ENCODE measurements at places on chromosomes 11 and 22.

DNA sequence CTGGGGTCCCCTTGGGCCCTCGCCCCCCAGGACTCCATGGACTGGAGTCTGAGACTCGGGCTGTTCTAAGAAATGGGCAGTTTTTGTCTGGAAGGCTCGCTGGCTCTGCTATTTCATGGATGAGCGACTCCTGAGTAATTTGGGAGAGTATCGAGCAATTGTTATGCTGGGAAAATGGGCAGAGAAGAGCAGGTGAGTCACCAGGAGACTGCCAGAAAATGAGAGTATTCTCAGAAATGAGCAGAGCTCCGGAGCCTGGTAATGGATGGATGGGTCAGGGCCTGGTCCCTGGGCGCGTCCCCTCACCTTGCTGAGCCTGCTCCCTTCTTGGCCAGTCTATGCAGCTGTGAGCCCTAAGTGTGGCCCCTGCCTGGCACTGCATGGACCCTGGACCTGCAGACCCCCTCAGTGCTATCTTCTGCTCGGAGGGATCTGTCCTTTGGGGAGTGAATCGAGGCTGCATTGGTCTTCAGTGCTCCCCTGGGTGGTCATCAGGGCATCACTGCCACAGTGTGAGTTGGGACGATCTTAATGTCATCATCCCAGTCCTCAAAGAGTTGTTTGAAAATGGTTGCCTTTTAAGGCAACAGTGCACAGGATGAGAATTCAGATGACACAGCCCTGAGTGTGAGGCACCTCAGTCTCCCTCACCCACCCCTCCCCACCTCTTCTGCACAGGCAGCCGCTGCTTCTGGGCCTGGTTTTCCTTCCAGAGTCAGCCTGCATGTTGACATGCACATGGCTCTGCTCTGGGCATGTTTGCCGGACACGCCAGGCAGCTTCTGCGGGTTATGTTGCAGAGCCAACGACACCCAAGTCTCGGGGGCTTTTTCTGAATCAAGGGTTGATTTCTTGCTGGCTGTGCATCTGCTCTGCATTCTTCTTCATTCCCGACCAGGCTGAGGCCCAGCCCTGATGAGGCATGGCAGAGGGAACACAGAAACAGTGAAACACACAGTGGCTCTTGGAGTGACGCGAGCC, 519.0 kb downstream of the TBC1D22A start:
- ATAC-seq, result no peak

- peak; percentile 67 for ATAC-seq
Observed at GRCh38 chr11:32448232-32448631, 12.9 kb upstream of the WT1 start.

DNA sequence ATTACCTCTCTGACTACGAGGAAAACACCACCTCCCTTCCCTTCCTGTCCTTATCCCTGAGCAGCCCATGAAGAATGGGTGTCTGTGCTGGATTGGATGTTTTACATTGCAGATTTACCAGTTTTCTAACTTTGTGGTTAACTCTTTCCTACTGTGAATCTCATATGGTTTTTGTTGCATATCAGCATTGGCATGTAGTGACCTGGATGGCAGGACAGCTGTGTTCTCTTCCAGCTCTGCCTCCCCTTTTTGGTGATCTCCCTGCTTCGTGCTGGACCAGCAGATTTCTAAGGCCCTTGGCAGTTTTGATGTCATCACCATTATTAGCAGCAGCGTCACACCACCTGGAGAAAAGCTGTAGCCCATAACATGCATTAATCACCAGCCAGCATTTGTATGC, 26.7 kb downstream of the OR6Q1 start:
- ATAC-seq, result no peak

- no peak for ATAC-seq
Observed at GRCh38 chr11:1433568-1433967, 43.8 kb downstream of the BRSK2 start.

GRCh38 chr11:2673250-2673610, 26.6 kb downstream of the KCNQ1OT1 start:
- ATAC-seq, result no peak

DNA sequence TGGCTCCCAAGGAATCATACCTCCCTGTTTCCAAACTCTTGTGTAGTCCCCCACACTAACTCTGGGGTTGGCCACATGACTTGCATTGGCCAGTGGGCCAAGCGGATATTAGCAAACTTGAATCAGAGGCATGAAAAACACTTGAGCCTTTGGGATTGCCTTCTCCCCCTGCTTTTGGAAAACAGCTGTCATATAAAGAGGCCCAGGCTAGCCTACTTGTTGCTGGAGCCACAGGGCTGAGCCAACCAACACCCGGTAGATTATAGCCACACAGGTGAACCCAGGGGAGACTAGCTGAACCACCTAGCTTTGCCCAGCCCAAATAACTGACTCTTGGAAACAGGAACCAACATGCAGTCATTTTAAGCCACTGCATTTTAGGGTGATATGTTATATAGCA, 354.8 kb downstream of the TENM4 start:
- ATAC-seq, result no peak

DNA sequence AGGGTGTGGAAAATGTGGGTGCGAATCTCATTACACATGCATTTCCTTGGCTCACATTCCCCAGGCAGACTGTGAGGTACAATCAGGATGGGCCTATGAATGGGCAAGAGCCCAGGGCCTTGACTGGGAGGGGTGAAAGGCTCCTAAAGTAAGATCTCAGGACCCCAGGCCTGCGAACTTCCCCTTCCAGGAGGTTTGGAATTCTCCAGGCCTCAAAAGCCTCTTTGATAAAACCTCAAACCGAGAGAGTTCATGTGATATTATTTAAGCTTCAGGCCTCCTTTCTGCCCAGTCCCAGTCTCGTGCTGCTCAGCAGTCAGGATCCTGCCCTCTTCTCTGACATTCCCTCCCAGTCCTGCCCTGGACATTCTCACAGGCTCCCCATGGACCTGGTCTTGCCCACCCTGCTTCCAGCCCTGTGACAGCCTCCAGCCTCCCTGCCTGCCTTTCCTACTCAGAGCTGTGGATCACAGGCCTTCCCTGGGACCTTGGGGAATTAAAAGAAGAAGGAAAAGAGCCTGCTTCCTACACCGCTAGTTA, 37.3 kb upstream of the TEAD1 start:
- ATAC-seq, result no peak

GRCh38 chr11:43927925-43928707, 14.3 kb upstream of the C11orf96 start:
- no peak for ATAC-seq

DNA sequence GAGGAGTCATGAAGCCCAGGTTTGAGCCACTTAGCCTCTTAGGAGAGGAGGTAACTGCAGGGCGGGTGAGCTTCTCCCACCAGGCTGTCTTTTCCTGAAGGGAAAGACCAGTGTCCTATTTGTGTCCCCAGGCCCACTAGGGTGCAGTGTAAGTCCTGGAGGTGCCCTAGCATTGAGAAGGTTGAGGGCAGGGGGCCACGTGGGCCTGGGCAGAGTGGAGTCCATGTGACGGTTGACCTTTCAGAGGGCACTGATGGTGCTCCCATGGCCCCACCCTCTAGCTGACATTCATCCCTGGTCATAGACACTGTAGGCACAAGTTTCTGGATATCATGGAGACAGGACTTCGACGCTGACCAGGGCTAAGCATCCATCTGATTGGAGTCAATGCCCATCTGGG, 44.1 kb upstream of the TP53I11 start:
- no peak for ATAC-seq

GRCh38 chr11:125165843-125166763, 1.6 kb downstream of the PKNOX2 start:
- ATAC-seq, result no peak

GRCh38 chr11:3796801-3797328, 489 bp downstream of the NUP98 start:
- ATAC-seq, result peak; percentile 62

GRCh38 chr11:63572026-63572688, 9.0 kb upstream of the PLAAT2 start:
- no peak for ATAC-seq

GRCh38 chr11:2746401-2747247, 46.8 kb upstream of the KCNQ1OT1 start:
- ATAC-seq, result no peak

DNA sequence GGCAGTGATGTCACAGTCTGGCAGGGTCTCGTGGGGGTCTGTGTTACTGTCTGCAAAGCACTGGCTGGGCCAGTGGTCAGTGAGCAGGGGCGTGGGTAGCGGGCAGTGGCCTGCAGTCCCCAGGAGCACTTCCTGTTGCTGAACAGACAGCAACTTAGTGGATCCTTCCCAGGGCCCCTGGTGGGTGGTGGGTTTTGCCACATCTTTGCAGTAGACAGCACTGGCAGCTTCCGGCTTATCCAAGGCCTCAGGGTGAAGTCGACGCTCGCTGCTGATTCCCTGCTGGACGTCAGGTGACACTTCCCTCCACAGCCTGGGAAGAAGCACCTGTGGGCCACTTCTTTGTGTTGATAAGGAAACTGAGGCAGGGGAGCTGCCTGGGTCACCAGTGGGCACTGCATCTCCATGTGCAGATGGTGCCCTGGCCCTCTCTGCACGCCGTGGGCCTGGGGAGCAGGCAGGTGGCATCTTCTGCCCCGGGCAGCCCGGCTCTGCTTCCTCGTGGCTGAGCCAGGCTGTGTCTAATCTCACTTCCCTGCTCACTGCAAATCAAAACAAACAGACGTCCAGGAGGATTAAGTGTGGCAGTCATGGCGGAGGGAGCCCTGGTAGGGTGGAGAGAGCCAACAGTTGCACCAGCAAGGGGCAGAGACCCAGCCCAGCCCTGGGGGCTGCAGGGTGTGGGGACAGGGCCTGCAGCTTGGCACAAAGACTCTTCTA, 79.8 kb downstream of the KCNQ1 start:
- ATAC-seq, result no peak

DNA sequence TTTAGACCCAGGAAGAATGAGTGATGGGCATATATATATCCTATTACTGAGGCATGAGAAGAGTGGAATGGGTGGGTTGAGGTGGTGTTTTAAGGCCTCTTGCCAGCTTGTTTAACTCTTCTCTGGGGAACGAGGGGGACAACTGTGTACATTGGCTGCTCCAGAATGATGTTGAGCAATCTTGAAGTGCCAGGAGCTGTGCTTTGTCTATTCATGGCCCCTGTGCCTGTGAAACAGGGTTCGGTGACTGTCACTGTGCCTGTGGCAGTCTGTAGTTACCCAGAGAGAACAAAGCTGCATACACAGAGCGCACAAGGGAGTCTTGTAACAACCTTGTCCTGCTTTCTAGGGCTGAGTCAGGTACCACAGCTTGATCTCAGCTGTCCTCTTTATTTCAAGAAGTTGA, 11.7 kb downstream of the LIMK2 start:
- ATAC-seq, result no peak

GRCh38 chr11:68890490-68891231, 13.0 kb downstream of the MRPL21 start:
- ATAC-seq, result peak; percentile 70

DNA sequence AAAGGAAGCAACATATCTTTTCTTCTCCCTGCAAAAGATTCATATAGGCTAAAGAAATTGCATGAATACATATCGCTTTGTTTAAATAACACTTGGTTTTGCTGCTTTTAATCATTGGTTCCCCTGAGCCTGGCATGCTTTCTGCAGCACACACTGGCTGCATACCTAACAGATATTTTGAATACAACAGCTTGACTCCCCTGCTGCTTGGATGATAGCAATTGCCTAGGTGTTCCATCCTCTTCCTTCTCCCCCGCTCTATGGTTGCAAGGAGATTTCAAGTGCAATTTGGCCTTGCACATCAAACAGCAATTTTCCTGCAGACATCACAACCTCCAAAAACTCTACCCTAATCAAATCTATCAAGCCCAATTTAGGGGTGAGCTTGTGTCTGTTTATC, 430.0 kb downstream of the NTM start:
- ATAC-seq, result no peak

DNA sequence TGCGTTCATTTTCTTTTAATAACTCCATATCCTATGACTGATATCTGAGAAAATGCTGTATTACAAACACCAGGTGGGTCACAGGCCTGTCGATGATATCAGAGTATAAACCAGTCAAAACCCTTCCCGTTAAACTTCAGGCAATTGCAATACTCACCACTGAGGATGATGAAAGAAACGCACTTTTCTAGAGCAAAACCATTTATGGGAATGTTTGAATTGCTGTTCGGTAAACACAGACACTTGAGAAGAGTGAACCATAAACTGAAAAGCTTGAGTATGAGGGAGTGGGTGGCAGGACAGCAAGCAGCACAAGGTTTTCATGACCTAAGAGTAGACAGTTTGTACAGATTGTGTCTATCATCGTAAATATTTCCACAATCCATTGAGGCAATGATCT, 139.8 kb upstream of the CEP126 start:
- ATAC-seq, result no peak

- no peak for ATAC-seq
Observed at GRCh38 chr11:89189776-89190175, 12.1 kb downstream of the TYR start.

DNA sequence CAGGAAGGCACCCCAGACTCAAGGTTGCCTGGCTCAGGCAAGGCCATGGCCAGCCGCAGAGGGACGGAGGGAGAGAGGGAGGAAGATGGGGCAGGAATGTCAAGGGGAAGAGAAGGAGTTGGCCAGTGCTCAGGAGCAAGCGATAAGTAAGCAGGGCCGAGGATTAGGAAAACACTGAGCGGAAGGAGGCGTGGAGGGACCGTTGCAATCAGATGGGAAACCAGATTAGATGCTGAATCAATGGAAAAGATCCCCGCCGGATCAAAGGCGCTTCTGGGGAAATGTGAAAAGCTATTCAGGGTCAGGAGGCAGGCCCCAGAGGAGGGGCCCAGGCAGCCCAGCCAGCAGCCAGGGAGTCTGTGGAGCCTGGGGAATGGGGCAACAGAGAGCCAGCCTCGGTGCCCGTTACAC, 26.6 kb upstream of the MYEOV start:
- ATAC-seq, result no peak

DNA sequence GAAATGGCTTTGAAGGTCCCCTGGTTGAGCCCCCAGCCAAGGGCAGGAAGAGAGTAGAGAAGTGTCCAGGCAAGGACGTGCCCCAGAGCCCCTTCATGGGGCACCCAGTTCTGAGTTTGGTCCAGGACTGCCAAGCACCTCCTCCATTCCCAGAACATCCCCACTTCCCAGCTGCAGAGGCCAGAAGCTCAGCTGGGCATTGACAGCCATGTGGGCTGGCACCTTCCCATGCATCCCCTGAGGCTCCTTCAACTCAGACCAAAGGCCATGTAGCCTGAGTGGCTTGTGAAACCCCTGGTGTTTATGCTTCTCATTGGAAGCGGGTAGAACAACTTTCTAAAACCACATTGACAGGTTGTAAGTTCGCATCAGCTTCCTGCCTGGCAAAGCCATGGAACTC, 789.6 kb downstream of the TBC1D22A start:
- ATAC-seq, result no peak

DNA sequence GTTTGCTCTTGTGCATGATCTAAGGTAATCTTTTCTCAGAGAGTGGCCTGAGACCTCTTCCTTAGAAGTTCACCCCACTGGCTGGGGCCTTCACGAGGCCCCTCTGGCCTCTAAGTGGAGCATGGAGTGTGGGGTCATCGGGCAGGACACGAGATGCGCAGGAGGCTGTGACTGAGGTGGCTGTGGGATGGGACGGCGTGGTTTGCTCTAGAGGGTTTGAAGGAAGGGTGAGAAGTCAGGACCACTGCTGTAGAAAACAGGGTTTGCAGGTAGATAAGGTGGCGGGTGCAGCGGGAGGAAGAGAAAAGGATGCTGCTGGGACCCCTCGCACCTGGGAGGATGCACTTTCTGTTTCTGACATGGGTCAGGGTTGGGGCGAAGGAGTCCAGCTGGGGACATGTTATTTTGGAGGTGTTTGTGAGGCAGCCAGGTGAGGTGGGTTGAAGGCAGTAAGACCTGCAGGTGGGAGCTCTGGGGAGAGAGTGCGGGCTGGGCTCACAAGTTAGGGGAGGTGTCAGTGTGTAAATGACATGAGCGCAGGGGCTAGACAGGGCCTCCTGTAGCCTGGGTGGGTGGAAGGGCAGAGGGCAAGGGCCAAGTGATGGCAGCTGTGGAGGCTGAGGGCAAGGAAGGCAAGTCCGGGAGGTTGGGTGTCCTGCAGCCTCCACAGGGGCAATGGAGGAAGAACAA, 62.5 kb downstream of the KCNQ1 start:
- no peak for ATAC-seq
